ENCODE measurements at places on chromosomes 16 and 17. TPM values are rescaled to one million over a fixed set of nuclear protein-coding genes. Genes with fewer than 3 reads are reported as not detected.

TSNAXIP1 gene
- total RNA-seq, result 0.63 TPM

KRTAP4-6 gene
- not detected for total RNA-seq

SLC35B1 gene
- 63.8 TPM for total RNA-seq

- H3K27me3 ChIP-seq, result no peaks in the 10 kb centered on the region
- H3K36me3 ChIP-seq, result peaks cover 7% of the 10 kb centered on the region
- DNase-seq, result no peak
- H3K27ac ChIP-seq, result peak overlapping the region; percentile 45
Observed at GRCh38 chr16:19595043-19595767, 39.7 kb downstream of the VPS35L start.

GRCh38 chr17:72702136-72702735, 390.3 kb downstream of the SLC39A11 start:
- no peaks in the 10 kb centered on the region for H3K27me3 ChIP-seq
- DNase-seq, result no peak
- no peaks in the 10 kb centered on the region for H3K36me3 ChIP-seq
- no peak overlapping the region for H3K27ac ChIP-seq
- H3K4me3 ChIP-seq, result no peak overlapping the region
